ENCODE measurements at places on chromosomes 4 and X.

- DNase-seq: no peak
Measured at GRCh38 chr4:84977396-84977795, 10.9 kb upstream of the WDFY3 start.

DNA sequence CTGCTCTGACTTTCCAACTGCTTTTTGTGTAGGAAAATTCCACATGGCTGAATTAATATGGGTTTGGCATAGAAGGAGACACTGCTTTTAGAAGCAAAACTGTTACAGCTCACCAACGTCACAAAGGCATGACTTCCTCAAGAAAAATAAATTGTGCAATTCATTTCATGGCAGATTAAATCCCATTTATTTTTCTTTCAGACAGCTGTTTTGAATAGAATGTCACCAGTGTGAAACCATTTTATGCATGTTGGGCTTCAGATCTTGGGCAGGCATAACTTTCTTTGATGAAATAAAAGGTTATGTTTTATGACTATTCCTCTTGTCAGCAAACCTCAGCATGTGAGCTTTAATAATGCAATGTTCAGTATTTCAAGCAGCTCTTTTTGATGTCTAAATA lies 542.8 kb downstream of the GALNTL6 start:
- no peak for DNase-seq

DNA sequence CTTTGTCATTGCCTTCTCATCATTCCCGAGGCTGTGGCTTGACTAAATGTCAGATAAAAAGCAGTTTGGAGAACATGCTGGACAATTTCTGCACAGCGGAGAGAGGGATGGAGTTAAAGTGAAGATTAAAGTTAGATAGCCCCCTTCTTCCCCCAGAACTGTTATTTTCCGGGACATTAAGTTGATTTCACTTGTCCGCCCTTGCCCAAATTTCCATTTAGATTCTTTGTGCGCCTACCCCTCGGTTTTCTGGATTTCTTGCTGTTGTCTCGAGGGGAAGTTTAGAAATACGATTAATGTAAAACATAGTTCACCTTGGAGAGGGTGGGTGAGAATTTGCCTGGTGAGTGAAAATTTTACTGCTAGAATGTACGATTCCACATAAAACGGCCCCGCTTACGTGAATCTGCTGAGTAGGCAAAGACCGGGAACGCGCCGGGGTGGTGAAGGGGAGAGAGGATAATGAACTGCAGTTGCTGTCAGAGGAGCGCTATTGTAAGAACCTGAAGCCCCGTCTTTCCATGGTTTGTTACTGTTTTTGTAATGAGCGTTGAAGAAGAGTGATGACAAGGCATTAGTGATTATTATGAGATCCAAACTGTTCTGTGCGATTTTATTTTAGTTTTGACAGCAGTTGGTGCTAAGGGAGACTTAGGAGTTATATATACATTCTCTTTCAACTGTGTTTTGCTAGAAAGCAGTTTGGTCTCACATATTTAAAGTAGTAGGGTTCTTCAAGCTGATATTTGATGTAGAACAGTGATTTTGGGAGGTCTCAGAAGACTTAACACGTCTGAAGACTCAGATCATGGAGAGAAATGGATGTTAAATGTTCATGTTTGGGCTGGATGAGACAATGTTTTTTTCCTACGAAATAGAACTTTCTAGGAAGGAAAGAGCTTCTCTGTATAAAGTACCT lies 73.0 kb downstream of the AFF1 start:
- DNase-seq: peak; percentile 54

- DNase-seq: no peak
Measured at GRCh38 chr4:4259484-4260100, 11.6 kb upstream of the TMEM128 start.

DNA sequence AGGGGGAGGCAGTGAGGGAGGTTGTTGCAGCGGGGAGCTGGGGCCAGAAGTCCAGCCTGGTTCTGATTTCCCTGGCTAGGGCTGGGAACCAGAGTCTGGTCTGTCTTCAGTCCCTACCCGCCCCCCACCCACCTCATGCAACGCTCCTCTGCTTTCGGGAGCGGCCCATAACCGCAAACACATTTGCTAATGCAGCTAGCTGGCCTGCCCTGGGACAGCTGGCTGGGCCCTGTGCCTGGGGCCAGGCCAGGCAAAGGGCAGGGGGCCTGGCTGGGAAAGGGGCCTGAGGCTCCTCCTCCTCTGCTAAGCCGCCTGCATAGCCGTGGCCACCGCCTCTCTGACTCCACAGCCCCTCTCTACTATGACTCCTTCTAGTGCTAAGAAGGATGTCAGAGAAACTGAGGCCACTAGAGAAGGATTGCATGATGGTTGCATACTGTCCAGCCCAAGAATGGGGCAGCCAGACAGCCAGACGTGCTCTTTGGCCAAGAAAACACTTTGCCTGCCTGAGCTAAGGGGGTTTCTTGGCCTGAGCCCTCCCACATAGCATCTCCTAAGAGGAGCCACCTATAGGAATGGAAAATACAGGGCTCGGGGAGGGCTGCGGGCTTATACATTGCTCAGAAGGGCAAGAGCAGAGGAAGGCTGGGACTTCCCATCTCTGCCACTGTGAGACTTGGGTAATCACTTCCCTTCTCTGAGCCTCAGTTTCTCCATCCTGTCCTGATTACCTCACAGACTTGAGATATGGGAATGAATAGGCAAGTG lies 76.9 kb downstream of the PJA1 start:
- no peak for DNase-seq

DNA sequence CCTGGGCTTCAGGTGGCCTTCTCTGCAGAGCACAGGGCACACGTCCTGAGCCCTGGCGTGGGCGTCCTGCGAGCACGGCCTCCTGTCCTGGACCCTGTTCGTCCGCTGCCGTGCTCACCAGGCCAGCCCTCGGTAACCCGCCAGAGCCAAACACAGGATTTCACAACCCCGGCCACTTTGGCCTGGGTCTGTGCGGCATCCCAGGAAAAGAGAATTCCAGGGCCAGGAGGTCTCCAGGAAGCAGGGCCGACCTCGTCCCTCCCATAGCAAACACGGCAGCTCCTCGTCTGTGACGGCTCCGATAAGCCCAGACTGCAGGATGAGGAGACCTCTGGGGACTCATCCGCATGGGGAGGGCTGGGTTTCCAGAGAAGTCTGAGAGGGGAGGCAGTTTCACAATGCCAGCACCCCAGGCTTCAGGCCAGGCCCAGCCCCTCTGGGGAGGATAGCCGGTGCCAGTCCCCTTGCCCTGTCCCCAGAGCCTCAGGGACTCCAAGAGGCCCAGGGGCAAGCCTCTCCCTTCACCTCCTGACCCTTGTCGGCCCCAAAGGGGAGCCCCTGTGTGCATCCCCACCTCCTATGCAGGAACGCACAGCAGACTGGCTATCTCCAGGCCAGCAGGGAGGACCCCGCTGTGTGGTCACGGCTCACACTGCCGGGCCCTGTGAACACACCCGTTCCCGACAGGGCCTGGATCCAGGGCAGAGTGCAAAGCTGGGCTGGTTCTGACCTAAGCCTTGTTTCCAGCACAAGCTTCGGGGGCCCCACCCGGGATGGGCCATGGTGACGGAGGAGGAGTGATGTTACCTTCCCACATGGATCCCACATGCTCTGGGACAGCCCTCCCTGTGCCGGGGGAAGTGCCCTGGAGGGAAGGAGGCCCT lies 22.3 kb upstream of the HTRA3 start:
- DNase-seq: no peak
